ENCODE measurements at places on chromosomes 7 and 10. TPM values are rescaled to one million over a fixed set of nuclear protein-coding genes. Genes with fewer than 3 reads are reported as not detected.

The ADRB1 gene
- 0.19 TPM for total RNA-seq

The OR2A7 gene
- total RNA-seq = 4.7 TPM

The POLR2J2 gene
- total RNA-seq = 10.0 TPM

The MYOF gene
- 242 TPM for total RNA-seq

- no peak for DNase-seq
Observed at GRCh38 chr7:2507917-2508306, 11.7 kb upstream of the LFNG start.

The CUBN gene
- total RNA-seq = 5.2 TPM

DNA sequence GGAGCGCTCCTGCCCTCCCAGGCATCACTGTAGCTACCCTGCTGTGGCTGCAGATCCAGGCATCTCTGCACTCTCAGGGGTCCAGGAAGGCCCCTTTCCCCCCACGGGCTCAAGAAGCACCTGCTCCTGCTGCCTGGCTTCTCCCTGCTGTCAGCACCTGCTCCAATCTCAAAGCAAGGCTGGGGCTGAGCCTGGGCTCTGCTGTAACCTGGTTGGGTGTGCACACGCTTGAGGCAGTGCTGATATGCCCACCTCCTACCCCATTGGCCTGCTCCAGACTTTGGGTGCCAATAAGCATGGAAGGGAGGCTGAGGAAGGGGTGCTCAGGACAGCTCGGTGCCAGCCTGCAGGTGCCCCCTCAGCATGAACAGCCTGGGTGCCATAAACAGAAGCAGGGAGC lies 185.0 kb downstream of the ZNF438 start:
- no peak for DNase-seq

The PTF1A gene
- not detected for total RNA-seq

DNA sequence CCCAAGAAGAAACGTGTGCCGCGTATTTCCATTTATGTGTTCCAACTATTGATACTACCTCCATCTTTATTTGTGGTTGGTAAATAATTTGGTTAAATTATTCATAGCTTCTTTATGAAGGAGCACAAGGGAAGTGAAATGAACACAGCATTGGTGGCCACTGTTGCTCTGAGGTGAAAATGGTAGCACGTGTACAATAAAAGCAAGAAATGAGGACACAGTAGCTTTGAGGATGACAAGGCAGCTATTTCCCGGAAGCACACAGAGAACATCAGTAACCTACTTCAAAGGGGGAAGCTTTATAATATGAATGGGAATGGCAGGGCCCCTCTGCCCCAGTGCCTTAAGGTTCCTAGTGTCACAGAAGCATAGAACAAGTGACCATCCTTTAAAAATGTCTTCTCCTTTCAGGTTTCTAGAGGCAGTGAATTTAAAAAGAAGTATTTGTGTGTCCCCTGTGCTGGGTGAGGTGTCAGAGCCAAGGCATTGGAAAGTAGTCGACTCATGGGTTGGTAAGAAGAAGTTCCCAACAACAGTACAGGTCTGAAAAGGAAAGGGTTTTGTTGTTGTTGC lies 78.8 kb downstream of the SGMS1 start:
- no peak for DNase-seq

DNA sequence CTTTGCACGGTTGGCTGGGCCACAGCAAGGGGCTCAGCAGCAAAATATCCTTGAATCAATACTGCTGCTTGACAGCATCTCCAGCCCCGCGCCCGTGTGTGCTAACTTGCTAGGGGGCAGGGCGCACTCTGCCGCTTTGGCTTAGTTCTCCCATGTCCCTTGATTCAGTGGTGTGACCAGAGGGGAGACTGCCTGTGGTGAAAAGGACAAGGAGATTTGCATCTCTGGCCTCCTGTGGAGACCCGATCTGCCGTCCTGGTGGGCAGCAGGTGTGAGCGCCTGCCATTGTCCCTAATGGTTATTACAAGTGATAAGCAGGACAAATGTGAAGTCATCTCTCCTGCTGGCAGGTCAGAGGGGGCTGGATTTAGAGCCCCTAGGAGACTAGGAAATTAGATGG lies 500.2 kb upstream of the GALNT17 start:
- DNase-seq = no peak

DNA sequence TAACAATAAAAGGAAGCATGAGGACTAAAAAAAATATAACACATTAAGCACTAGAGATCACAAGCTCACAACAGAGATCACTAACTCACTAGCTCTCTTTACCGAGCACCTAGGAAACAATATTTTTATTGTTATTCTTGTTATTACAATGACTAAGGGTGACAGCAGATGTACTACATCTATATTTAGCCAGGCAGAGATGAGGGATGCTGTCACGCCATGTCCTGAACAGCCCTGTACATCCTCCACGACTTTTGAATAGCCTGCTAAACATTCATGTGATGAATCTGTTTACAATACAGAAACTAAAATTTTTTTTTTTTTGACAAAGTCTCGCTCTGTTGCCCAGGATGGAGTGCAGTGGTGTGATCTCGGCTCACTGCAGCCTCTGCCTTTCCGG lies 22.7 kb downstream of the FAM133B start:
- no peak for DNase-seq

DNA sequence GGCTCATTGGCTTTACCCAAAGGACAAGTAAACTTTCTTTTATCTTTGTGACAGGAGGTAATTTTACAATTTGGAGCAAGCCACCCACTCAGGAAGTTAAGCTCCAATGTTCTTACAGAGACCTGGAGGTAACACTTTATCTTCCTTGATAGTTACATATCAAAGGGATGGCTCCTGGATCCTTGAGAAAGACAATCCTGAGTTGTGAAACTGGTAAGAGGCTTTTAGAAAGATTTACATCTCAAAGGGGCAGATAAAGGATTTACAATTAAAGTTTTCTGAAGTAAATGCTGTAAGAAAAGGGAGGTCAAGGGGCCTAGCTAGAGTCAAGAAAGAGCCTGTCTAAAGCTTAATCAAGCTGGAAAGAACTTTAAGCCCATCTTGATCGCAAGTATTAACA lies 124.4 kb upstream of the ZNF804B start:
- no peak for DNase-seq

DNA sequence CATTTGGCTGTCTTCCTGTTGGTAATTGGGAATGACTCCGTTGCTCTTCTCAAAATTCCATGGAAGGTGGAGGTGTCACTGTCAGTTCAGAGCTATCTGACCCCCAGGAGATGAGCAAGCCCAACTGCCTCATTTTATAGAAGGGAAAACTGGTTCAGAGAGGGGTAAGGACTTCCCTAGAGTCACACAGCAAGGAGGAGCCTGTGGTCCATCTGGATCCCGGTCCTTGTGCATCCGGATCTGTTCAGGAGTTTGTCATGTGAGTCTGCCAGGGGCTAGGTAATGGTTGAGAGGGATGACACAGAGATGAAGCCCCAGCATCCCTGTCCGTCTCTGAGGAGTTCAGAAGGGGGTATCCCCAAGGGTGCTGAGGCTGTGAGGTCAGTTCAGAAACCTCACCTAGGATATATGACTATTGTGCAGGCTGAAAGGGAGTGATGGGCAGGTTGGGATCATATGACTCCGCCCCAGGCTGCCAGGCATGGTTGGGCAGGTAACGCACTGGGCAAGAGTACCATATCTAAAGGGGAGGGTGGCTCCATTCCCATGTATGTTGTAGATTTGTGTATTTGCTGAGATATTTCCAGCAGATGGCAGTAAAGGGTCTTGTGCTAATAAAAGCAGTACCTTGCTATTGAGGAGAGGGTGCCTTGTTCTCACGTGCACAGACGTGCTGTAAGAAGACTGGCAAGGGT lies 16.0 kb upstream of the SLC29A3 start:
- DNase-seq = no peak

The CDH23 gene
- total RNA-seq = 16.6 TPM

- no peak for DNase-seq
Observed at GRCh38 chr10:52121688-52122087, 192.4 kb upstream of the DKK1 start.

DNA sequence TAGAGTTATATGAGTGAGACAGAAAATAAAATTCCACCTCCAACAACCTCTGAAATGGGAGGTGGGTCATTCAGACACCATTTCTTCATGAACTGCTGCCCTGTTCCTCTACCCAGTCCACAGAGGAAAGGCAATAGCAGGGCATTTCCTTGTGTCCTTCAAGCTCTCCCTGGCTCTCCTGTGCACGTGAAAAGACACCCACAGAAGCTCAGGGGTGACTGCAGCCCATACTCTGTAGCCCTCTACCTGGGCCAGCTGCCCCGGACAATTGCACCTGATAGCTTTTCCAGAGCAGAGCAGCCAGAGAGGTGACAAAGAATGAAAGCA lies 10.0 kb downstream of the ST8SIA6 start:
- no peak for DNase-seq

GRCh38 chr10:9075420-9075819 lies 1020.9 kb downstream of the GATA3 start:
- DNase-seq = no peak

The FAM149B1 gene
- total RNA-seq = 20.0 TPM

DNA sequence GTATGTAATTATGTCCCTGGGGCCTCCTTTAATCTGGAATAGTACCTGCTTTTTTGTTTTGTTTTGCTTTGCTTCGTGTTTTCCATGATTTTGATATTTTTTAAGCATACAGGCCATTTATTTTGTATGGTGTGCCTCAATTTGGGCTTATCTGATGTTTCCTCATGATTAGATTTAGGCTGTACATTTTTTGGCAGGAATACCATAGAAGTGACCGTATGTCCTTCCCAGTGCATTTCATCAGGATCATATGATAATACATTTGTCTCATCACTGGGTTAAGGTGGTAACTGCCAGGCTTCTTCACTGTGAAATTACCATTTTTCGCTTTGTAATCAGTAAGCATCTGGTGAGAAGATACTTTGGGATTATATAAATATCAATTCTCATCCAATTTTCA lies 117.8 kb upstream of the SAMD8 start:
- DNase-seq = no peak

GRCh38 chr7:29457141-29457561 lies 106.5 kb upstream of the PRR15 start:
- no peak for DNase-seq

DNA sequence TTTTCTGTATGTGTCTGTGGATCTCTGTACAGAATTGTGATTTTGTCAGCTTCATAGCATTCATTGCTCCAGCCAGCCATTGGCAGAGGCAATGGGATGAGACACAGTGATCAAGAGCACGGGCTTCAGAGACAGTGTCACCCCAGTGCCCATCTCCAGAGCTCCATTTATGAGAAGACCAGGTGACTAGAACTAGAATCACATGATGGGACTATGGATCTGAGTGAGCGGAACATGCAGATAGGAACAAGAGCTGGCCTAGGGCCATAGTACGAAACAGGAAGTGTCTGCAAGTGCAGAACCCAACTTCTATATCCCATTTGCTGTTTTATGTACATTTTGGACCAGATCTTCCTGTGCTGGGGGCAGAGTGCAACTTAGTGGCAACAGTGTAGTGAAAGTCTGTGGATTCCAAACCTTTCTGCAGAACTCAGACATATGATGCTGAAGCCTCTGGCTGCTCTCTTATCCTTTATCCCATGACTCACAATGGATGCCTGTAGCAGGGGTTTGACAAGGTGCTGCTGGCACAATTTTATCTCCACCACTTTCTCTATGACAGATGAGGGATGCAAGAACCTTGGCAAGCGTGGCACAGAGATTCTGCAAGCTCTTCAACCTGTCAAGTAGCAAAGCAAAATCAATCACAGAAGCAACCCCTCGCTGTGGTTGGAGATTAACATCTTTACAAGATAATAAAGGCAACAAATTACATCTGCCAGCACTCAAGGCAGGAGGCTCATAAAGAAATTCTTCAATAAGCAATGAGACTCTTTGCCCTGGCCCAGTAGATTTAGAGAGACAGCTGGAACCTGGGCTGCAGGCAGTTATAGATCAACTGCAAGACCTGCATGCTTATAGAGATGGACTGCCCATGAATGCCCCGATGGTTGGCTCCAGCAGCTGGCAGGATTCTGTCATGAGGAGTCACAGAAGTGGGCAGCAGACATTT lies 681.3 kb downstream of the TNS3 start:
- DNase-seq = no peak

The GJD4 gene
- total RNA-seq = not detected

DNA sequence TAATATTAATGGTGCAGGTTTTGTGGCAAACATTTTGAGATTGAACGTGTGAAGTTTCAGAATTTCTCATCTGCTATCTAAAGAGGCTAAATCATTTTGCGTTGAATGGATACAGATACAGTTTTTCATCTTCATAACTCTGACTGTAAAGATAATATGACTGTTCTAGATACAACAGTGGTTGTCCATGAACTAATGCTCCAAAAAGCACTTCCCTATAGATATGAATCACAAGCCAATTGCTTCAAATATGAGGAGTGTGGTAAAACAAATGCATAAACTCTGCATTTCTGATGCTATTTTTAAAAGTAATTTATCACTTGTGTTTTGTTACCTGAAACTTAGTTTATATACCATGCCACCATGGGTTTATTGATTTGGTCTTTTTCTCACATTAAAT lies 750.1 kb downstream of the MAGI2 start:
- DNase-seq = no peak

The PNLIPRP3 gene
- total RNA-seq = not detected

- no peak for DNase-seq
Observed at GRCh38 chr10:104340111-104340526, 1.9 kb upstream of the ITPRIP start.

- DNase-seq = no peak
Observed at GRCh38 chr7:18806177-18806576, 310.6 kb downstream of the HDAC9 start.

GRCh38 chr7:106313456-106313901 lies 28.7 kb upstream of the NAMPT start:
- no peak for DNase-seq

The NPTX2 gene
- total RNA-seq = 11.5 TPM

GRCh38 chr7:19815546-19815945 lies 42.1 kb upstream of the TMEM196 start:
- DNase-seq = no peak

GRCh38 chr10:3173171-3173878 lies 743 bp upstream of the PITRM1 start:
- no peak for DNase-seq

The TYSND1 gene
- total RNA-seq = 5.4 TPM

The GFRA1 gene
- total RNA-seq = 10.3 TPM

The CRYGN gene
- 0.84 TPM for total RNA-seq

The NKX2-3 gene
- total RNA-seq = 0.60 TPM

DNA sequence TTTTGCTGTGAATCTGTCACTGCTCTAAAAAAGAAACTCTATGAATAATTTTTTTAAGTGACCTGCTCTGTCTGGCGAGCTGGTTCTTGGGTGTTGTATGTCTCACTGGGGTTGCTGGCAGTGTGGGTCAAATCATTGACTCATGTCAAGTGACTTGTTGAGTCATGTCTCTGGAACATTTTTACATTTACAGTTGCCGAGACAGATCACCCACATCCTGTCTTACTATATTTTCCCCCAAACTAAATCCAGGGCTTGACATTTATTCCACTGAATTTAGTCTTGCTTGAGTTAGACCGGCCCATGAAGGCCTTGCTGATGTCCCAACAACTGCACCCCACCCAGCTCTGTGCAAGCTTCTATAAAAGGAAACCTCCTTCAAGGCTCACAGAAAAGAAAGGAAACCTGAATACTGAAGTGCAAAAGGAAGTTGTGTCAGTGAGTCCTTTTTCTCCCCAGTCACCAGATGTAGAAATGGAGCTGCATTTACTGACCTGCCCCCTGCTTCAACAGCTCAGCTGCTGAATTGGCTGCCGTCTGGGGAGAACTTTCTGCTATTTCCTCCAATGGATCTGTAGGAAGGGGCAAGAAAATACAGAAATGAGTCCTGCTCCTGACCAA lies 290.3 kb downstream of the TNS3 start:
- no peak for DNase-seq

GRCh38 chr10:60148266-60148840 lies 241.3 kb downstream of the ANK3 start:
- no peak for DNase-seq

GRCh38 chr10:74896788-74897527 lies 70.6 kb downstream of the KAT6B start:
- DNase-seq = no peak
